ENCODE measurements at places on chromosomes 6 and 20.

- no peak for DNase-seq
These were observed 14.3 kb downstream of the ID4 start for GRCh38 chr6:19851241-19852089.

DNA sequence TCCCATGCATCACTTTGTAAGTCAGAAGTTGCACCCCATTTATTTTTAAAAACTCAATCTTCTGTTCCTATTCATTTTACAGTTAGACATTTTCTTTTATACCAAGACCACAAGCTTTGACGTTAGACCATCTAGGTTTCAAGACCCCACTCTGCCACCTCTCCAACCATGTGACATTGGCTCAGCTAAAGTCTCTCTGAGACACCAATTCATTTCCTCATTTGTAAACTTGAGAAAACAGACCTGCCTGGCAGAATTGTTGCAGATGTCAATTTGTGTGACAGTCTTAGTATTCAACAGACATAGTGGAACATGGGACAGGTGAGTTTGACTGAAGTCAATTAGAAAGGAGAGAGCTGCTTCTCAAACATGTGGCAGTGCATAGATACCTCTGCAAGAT lies 55.6 kb upstream of the CSE1L start:
- DNase-seq: no peak

GRCh38 chr6:109069746-109070145 lies 24.9 kb downstream of the SESN1 start:
- DNase-seq: no peak

GRCh38 chr6:1609041-1609647 lies 571 bp upstream of the FOXC1 start:
- no peak for DNase-seq

GRCh38 chr6:41072836-41073202 lies at the start of gene NFYA:
NFYA (plus strand) TSS chr6:41072974; CDS start chr6:41079090, 6,116 bp downstream.
- DNase-seq: peak; percentile 99

DNA sequence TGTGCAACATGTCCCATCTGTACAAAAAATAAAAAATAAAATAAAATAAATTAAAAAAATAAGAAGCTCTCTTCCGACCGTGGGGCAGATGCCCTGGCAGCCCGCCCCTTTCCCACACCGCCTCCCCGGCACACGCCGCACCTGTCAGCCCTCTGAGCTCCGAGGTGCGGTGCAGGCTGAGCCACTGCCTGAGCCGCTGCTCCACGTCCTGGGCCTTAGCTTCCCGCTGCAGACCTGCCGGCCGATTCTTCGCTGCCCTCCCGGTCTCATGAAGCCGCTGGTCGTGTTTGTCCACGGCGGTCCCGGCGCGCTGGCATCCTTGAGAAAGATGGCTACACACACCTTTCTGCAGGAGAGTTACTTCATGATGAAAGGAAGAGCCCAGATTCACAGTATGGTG lies 10.7 kb upstream of the CLPSL2 start:
- no peak for DNase-seq

DNA sequence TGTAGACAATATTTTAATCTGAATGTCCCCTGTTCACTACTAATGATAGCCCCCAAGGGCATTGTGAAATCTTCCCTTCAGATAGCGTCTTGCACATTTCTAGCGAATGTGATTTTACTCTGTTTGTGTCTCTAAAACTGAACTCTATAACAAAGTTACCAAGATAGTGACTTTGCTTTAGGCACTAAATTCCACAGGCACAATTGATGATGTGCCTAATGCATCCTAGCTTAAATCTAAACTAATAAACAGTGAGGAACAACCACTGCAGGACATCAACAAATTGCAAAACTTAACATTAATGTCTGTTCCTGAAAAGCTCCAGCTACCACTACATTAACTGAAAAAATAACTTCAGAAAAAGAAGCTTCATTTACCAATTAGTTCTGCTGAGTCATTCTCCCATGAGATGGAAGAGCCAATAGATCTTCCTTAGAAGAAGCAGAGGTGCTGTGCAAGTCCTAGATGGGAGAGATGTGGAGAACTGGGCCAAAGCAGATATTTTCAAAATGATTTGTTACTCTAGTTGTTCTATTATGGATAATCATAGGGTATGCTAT lies 1065.0 kb downstream of the EPHA7 start:
- DNase-seq: no peak
